ENCODE measurements at places on chromosomes 5 and 9.

GRCh38 chr9:132838291-132838690 is 39.8 kb downstream of the AK8 start:
- no peak overlapping the region for H3K4me3 ChIP-seq
- no peak for DNase-seq
- H3K36me3 ChIP-seq, result no peaks in the 10 kb centered on the region
- no peak overlapping the region for H3K27ac ChIP-seq
- H3K4me1 ChIP-seq, result no peaks in the 10 kb centered on the region

GRCh38 chr9:76486151-76486550 is 27.2 kb downstream of the GCNT1 start:
- no peak overlapping the region for H3K27ac ChIP-seq
- no peak for DNase-seq
- H3K4me3 ChIP-seq, result no peak overlapping the region
- H3K36me3 ChIP-seq, result no peaks in the 10 kb centered on the region
- peaks cover 17% of the 10 kb centered on the region for H3K4me1 ChIP-seq
- no peaks in the 10 kb centered on the region for H3K27me3 ChIP-seq

GRCh38 chr9:4796988-4797853 is 4.5 kb downstream of the RCL1 start:
- H3K4me1 ChIP-seq, result peaks cover 33% of the 10 kb centered on the region
- DNase-seq, result no peak
- no peak overlapping the region for H3K4me3 ChIP-seq
- H3K27ac ChIP-seq, result peak overlapping the region; percentile 37
- H3K27me3 ChIP-seq, result no peaks in the 10 kb centered on the region

DNA sequence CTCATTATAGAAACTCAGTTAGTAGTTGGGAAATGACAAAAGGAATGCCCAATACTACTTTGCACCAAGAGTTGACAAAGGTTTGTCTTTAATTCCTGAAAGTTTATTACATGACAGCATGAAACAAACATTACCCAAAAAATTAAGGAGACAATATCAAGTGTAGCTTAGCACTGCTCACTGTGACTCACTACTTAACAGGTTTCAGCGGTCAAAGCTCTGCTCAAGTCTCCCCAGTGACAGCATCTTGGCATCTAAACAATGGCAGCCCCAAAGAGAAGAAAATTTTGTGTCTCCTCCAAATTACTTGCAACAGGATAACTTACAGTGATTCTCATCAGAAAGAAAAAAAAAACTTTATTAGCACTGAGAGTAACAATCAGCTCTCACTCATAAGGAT is 1030.2 kb downstream of the EFNA5 start:
- H3K4me3 ChIP-seq, result no peak overlapping the region
- H3K27ac ChIP-seq, result no peak overlapping the region
- no peak for DNase-seq
- no peaks in the 10 kb centered on the region for H3K36me3 ChIP-seq

DNA sequence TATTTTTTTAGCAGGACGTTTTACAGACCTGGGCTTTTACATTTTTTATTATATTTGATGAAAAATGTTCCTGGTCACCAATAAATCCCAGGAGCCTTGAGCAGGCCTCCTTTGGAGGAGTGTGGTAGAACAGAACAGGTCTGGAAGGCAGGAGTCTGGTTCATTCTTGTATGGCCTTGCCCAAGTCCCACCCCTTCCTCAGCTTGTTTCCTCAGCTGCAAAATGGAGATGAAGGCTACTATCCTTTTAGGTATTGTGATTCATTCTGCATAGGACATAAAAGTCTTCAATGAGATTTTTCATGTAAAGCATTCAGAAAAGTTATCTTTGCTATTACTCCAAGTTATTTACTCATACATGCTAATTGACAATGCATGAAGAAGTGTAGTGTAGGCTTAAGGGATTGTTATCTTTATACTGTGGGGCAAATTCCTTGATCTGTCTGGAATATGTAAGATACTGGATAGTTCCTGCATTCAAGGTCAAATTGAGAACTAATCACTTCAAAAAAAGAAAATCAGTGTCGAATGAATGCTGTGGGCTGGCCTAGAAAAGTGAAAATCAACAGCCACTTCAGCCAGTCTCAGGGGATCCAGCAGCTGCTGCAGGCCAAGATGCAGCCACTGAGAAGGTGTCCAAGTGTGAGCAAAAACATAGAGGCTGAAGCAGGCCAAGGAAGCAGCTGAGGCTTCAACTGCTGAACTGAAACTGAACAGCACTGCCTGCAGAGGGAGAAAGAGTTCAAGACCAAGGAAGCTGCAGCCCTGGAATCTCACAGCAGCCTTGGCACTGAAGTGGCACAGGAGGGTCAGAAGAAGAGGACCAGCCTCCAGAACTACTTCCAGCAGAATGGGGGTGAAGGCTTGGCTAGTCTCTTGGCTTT is 15.5 kb upstream of the SLC36A3 start:
- no peak overlapping the region for H3K4me3 ChIP-seq
- H3K36me3 ChIP-seq, result no peaks in the 10 kb centered on the region

- no peaks in the 10 kb centered on the region for H3K36me3 ChIP-seq
- no peaks in the 10 kb centered on the region for H3K4me1 ChIP-seq
- DNase-seq, result no peak
- no peak overlapping the region for H3K4me3 ChIP-seq
These were observed 57.2 kb upstream of the GHR start for GRCh38 chr5:42366051-42366450.

Data from T-helper 17 cell (primary cell).